ENCODE measurements at places on chromosomes 11 and 22.

GRCh38 chr11:45267052-45267451 is 19.1 kb downstream of the SYT13 start:
- no peak for DNase-seq

- DNase-seq: no peak
Measured at GRCh38 chr11:12941671-12942070, 67.4 kb upstream of the RASSF10 start.

GRCh38 chr11:72939031-72939430 is 124.8 kb downstream of the ATG16L2 start:
- no peak for DNase-seq

DNA sequence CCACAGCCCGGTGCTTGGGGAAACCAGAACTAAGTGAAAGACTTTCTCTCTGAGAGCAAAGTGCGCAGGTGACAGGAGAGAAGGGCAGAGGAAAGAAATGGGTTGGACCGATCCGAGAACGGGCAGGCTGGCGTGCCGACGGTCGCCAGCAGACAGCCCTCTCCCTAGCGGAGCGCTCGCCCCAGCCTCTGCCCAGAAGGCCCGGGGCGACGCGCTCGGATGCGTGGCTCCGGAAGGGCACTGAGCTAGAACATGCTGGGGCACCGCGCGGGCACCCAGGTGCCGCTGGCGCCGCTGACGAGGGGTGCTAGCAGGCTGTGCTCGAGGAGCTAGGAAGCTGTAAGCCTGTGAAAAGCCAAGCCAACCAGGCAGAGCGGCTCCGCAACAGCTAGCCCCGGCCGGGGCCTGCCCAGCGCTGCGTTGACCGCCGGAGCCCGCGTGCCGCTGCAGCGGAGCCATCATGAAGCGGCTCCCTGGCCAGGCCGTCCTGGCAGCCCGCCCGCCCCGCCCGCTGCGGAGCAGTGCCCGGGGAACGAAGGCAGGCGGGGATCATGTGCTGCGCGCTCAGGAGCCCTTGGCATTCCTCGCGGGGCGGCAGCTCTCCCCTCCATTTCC is 22.1 kb upstream of the RRAS2 start:
- DNase-seq: no peak

DNA sequence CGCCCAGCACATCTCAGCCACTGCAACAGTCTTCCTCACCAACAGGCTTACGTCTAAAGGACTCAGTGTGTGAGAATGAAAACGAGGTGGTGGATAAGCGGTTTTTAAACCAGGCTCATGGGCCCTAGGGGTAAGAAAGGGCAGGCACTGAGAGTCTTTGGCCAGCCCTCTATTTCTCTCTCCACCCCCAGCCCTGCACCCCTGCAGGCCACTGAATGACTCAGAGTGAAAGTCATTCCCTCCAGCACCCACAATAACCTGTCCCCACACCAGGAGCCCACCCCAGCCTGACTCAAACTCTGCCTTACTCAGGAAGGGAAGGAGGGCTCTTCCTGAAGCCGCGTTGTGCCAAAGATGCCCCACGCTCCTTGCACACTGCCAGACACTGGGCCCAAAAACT is 72.0 kb downstream of the LARGE1 start:
- no peak for DNase-seq

- DNase-seq: no peak
Measured at GRCh38 chr11:2511421-2512369, 66.9 kb downstream of the KCNQ1 start.

- no peak for DNase-seq
Measured at GRCh38 chr22:27876684-27877083, 42.4 kb downstream of the PITPNB start.

GRCh38 chr11:78727816-78728215 is 153.2 kb upstream of the NARS2 start:
- DNase-seq: no peak

DNA sequence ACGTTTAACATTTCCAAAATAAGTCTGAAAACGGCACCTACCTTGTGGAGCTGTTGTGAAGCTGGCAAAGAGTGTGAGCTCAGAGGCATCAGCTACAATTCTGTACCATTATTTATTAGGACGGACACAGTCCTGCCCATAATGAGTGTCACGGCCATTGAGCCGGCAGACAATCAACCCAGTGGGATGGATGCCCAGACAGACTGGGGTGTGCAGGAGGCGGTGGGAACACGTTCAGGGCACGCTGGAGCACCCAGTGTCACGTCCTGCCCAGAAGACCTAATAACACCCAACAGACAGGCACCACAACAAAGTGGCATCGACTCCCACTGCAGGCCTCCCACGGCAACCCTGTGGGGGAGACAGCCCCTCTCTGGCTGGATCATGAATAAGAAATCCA is 34.5 kb downstream of the TPST2 start:
- no peak for DNase-seq

GRCh38 chr11:97451441-97451840 is 1061.6 kb downstream of the JRKL start:
- DNase-seq: no peak

GRCh38 chr11:119691020-119691666 is 37.9 kb downstream of the NECTIN1 start:
- no peak for DNase-seq

GRCh38 chr11:27916541-27917100 is 191.3 kb downstream of the KIF18A start:
- no peak for DNase-seq

DNA sequence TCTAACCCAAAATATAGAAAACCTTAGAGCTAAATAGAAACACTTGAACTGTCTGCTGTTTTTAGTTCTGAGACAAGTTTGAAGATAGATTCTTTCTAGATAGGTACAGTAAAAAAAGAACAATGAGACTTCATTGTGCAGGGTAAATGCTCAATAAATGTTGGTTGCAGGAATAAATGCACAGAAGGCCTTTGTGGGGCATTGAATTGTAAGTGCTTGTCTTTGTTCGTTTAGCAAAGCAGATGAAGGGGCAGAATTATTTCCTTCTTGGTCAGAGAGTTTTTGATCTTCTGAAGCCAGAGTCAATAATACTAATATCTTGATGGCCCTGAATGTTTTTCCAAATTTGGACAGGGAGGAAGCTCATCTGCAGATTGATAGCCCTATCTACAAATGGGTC is 340.4 kb downstream of the OPCML start:
- no peak for DNase-seq

GRCh38 chr11:124297921-124298320 is 15.8 kb downstream of the OR8D1 start:
- no peak for DNase-seq

DNA sequence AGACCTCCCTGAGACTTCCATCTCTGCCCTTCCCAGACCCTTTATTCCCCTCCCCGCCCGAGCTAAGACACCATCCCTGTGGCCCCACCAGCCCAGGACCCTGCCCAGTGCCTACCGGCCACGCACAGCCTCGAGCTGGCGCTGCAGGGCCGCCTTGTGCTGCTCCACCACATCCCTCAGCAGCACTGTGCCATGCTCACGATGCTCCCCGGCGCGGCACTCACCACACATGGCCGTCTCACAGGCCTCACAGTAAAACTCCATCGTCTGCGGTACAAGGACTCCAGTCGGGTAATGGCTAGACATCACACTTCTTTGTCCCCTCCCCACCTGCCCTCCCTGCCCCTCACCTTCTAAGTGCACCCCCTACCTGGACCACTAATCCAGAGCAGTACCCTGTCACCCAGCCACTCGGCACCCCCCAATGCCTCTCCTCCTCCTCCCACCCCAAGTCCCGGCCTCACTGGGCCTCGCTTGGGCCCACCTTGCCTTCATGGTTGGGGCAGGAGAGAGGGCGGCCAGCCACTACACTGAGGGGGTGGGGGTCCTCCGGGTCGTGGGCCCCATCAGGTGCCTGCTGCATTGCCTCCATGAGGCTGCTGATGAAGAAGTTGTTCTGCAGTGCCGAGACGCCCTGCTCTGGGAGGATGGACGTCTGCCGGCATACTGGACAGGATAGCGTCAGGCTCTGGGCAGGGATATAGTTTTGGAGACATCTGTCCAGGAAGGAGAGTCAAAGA is 16.0 kb downstream of the TRIM3 start:
- no peak for DNase-seq

- no peak for DNase-seq
Measured at GRCh38 chr11:44949160-44950030, 1.3 kb downstream of the TP53I11 start.

DNA sequence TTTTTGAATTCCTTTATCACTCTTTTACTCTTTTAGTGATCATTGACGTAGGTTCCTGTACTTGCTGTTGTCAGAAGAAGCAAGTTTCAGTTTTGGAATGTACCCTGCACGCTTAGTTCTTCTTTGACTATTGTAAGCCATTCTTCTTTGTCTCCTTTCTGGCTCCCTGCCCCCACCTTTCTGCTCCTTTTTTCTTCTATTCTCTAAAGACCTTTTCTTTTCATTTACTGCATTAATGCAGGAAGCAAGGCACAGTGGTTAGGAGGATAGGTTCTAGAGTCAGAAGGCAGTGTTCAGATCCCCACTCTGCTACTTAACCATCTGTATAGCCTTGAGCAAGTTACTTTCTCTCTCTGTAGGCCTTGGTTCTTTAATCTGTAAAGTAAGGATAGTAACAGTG is 33.7 kb upstream of the RAG2 start:
- DNase-seq: no peak

Data from activated CD8-positive, alpha-beta memory T cell treated with anti-CD3 and anti-CD28 coated beads for 1 hour (primary cell).